ENCODE measurements at places on chromosomes 3 and 15. TPM values are rescaled to one million over a fixed set of nuclear protein-coding genes. Genes with fewer than 3 reads are reported as not detected.

THPO gene
- not detected for polyA plus RNA-seq

- DNase-seq: no peak
Observed at GRCh38 chr15:70625438-70625837, 137.9 kb downstream of the UACA start.

DNA sequence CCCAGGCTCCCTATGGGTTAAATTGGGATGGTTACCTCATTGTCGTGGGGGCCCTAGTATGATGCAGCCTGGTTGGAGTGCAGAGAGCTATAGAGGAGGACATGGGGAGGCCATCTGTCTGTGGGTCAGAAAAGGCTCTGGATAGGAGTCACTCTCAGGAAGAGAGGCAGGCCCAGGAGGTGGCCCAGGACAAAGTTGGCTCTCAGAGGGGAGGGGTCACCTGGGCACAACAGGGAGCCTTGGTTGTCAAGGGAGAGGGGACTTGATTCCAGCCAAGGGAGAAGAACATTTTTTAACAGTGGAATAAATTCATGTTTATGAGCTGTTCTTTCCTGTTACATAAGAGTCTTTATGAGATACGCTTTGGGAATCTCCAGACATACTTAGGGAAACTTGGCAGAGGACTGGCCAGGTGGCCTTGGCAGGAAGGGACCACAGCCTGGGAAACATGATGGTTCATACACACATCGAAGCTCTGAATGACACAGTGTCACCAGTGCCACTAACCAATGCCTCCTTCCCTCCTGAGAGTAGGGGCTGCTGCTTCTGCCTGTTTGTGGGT, 27.5 kb upstream of the LCTL start:
- no peak for DNase-seq

- no peak for DNase-seq
Observed at GRCh38 chr3:139122612-139123011, 77.9 kb upstream of the PRR23C start.

DNA sequence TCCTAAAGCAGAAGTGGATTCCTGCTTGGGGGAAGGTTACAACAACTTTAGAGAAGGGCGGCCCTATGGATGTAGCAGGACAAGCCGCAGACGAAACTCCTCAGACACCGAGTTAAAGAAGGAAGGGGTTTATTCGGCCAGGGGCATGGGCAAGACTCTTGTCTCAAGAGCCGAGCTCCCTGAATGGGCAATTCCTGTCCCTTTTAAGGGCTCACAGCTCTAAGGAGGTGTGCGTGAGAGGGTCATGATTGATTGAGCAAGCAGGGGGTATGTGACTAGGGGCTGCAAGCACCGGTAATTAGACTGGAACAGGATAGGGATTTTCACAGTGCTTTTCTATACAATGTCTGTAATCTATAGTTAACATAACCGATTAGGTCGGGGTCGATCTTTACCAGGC, 879 bp upstream of the PDHB start:
- no peak for DNase-seq

DNA sequence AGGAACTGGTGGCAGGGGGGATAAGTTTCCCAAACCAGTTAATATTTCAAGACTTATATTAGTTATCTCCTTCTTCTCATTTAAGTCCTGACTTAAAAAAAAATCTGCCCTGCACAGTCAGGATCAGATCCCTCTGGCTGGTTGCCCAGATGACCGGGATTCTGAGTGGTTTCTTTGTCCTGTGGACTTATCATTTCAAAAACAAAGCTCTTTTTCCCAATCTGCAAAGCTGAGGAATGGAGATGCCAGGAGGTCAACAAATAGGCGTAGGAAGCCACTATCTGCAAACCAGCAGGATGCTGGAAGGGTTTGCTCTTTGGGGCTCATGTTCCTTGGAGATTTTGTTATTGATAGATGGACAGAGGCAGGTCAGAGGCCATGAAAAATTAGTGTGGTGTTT, 5.8 kb downstream of the C3orf20 start:
- no peak for DNase-seq

DYNLT2B gene
- 18.5 TPM for polyA plus RNA-seq

- no peak for DNase-seq
Observed at GRCh38 chr15:81560405-81560804, 186.4 kb upstream of the TMC3 start.

DNA sequence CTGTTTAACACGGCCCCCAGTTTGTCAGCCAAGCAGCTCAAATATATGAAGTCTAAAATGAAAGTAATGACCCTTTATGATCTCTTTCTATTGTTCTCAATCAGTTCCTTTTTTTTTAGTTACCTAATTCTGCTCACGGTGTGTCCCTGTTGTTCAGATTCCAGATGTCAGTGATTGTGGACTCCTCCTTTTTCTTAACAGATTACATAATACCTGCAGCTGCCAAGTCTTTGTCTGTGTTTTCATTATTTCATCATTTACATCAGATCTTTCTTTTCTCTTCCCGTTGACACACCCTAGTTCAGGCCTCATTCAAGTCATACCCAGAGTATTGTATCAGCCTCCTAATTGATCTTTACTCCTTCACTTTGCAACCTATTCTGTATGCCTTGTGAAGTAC, 56.1 kb upstream of the SKIL start:
- no peak for DNase-seq

DNA sequence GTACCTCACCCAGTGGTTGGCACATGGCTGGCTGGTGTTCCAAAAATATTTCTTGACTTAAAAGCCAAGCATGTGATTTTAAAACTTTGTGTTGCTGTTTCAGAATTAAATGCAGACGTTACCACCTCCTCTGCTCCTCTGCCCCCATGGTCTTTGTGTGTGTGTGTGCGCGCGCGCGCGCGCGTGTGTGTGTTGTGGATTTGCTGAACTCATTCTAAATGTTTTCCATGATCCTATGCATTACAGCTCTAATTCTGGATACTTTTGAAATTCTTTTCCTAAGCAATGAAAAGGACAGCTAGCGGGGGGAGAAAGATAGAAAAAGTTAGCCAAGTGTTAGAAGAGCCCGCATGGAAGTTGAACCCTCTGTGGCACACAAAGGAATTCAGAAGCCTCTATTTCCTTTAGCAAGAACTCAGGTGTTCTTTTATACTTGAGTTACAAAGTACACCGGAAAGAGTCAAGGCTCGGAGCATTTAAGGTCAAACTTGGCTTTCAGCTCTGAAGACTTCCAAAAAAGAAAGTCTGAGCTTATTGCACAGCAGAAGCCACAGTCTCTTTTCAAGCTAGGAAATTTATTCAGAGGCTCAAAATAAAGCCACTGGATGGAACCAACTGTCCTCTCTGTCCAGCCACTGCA, 350.5 kb upstream of the TBL1XR1 start:
- peak; percentile 8 for DNase-seq

DNA sequence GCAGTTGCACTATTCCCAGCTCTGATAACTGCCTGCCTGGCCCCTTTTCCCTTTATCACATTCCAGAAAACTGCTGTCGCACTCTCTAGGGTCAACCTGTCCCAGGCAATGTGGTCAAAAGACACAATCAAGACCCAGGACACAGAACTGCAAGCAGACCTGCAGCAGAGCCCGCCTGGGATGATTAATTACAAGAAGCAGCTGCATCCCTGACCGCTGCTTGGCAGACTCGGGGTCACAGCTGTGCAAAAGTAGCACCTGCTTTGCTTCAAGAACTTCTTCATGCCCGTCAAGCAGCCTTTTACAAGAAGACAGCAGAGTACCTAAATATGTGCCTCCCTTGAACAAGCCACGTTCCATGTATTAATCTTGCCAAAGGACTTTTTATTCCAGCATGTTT, 120.0 kb upstream of the ST8SIA2 start:
- no peak for DNase-seq

USP13 gene
- polyA plus RNA-seq: 5.3 TPM

UNC45A gene
- 68.9 TPM for polyA plus RNA-seq

HTR3E gene
- not detected for polyA plus RNA-seq

GRCh38 chr15:69154078-69154477, 6.4 kb upstream of the GLCE start:
- DNase-seq: no peak

GRCh38 chr3:147906285-147906684, 497.1 kb downstream of the ZIC1 start:
- DNase-seq: no peak

GRCh38 chr3:179266701-179267211, 15.8 kb upstream of the KCNMB3 start:
- DNase-seq: no peak

SPESP1 gene
- polyA plus RNA-seq: 0.80 TPM

DNA sequence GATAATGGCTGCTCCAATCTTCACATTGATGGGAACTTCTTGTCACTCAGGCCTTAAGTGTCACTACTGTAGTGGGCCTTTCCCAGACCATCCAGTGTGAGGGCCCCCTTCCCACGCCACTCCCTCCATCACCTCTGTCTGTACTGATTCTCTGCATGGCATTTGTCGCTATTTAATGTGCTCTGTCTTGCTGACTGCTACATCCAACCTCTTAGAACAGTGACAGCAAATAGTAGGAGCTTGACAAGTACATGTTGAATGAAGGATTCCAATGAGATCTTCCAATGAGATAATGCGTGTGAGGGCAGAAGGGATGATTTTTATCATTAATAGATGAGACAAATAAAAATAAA, 5.6 kb upstream of the CCR9 start:
- DNase-seq: no peak

GRCh38 chr3:1263121-1263520, 170.3 kb downstream of the CNTN6 start:
- DNase-seq: no peak

- no peak for DNase-seq
Observed at GRCh38 chr15:63052077-63052841, 9.7 kb downstream of the TPM1 start.

GRCh38 chr3:105835606-105836005, 33.2 kb downstream of the CBLB start:
- no peak for DNase-seq

DNA sequence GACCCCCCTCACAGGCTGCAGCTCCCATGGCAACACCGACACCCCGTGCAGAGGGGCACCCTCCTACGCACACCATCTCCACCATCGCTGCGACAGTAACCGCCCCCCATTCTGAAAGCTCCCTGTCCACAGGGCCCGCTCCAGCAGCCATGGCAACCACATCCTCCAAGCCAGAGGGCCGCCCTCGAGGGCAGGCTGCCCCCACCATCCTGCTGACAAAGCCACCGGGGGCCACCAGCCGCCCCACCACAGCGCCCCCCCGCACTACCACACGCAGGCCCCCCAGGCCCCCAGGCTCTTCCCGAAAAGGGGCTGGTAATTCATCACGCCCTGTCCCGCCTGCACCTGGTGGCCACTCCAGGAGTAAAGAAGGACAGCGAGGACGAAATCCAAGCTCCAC, 19.9 kb upstream of the BFSP2 start:
- DNase-seq: no peak

DNA sequence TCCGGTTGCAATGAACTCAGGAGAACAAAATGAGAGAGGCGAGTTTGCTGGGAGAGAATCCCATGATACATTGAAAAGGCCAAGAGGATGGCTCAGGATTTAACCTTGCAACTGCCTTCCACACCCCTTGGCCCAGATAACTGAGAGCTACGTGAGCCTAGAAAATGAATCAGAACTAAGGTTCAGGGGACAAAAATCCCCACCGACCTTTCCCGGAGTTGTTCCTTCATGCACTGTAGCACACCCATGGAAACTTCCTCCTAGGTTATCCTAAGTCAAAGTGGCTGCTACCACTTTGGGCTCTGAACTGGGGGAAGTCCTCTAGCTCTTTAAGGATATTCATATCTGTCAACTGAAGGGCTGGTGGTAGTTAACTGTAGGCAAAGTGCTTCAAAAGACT, 58.3 kb upstream of the SLC4A7 start:
- no peak for DNase-seq

- no peak for DNase-seq
Observed at GRCh38 chr15:42154212-42154941, 2.1 kb downstream of the PLA2G4F start.

GRCh38 chr15:74892931-74893330, 3.1 kb downstream of the MPI start:
- DNase-seq: no peak

DNA sequence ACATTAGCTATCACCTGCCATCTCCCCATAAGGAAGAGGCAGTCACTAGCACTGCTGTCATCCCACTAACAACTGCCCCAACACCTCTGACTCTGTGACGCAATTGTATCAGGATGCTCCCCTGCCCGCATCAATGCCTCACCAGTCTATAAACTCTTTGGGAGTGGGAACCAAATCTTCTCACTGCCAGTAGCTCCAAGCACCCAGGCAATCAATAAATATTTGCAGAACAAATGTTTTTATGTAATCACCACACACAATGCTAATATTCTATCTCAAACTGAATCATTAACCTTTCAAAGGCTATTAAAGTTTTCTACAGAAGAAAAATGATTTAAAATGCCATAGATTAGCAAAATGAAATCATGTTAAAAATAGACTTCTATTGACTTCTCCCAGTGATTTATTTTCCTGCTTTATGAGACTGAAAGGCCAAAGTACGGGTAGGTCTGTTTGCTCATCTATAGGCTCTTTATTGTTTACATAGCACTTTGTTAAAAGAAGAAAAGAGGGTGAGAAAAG, 131.3 kb downstream of the PLD1 start:
- DNase-seq: no peak

- no peak for DNase-seq
Observed at GRCh38 chr3:112377568-112378071, 44.7 kb downstream of the CD200 start.

GRCh38 chr15:88249220-88249619, 7.3 kb downstream of the NTRK3 start:
- DNase-seq: no peak

GRCh38 chr3:125019271-125019670, 36.5 kb downstream of the HEG1 start:
- DNase-seq: no peak

GRCh38 chr3:37375184-37376127, 201.1 kb upstream of the LRRFIP2 start:
- no peak for DNase-seq

SCAP gene
- 37.7 TPM for polyA plus RNA-seq

DNA sequence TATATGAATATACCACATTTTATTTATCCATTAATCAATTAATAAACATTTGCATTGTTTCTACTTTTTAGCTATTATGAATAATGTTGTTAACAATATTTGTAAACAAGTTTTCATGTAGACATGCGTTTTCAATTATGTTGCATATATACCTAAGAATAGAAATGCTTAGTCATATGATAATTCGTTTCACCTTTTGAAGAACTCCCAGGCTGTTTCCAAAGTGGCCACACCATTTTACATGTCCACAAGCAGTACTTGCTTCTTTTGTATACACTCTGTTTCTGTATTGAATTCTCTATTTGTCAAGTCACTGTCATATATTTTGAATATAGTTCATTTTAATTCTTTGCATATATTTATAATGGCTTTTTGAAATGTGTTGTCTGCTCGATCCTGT, 206.9 kb upstream of the ZBTB20 start:
- DNase-seq: no peak

DNA sequence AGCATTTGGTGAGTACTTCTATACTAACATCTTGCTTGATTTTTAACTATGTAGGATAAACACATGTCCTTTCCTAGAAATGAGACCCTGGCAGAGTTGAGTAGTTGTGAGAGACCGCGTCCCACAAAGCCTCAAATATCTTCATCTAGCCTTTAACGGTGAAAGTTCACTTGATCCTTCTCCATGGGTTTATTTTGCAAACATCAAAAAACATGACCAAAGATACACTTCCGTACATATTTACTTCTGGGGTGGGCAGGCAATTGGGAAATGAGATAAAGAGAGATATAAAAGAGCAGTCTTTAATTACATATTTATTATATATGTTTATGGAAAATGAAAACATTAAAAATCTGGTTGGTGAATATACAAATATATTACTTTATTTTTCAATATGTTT, 5.2 kb upstream of the KAT2B start:
- DNase-seq: no peak

TNFAIP8L3 gene
- polyA plus RNA-seq: not detected

TRIM42 gene
- not detected for polyA plus RNA-seq

GRCh38 chr15:56653787-56654186, 79.5 kb downstream of the ZNF280D start:
- DNase-seq: no peak

- no peak for DNase-seq
Observed at GRCh38 chr3:43298292-43298691, 12.0 kb downstream of the SNRK start.

Measured in CD4-positive, alpha-beta memory T cell (primary cell).